ENCODE measurements at places on chromosomes 12 and 14.

- DNase-seq, result no peak
Measured at GRCh38 chr14:68955164-68955850, 23.8 kb downstream of the ACTN1 start.

DNA sequence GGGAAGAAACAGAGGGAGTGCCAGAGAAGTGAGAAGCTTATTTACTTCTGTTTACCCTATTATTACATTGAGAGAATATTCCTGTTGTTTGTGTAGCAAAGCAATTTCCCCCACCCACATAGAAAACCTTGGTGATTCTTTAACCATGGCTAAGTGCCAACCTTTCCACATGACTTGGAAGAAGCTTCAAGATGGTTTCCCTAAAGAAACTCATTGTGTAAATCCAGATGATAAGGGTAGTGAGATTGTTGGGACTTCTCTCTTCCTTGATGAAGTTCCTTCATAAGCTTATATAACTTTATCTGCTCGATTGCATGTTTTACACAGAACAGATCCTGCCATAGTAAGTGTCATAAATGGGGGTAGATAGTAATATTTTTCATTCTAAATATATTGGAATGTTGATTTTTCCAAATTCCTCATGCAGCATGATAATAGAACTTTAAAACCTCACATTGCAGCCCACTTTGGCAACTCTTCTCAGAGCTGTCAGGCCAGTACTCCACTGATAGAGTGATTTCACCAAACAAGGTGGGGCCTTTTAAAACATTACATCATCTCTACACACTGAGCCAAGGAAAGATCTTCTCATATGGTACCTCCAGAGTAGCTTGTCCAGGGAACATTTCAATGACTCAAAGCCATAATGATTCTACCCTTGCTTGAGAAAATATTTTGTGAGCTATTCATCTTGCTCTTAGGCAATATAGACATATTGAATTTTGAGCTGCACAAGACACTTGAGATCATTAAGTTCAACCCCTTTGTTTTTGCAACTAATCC, 47.8 kb upstream of the KIF21A start:
- DNase-seq, result peak; percentile 18

DNA sequence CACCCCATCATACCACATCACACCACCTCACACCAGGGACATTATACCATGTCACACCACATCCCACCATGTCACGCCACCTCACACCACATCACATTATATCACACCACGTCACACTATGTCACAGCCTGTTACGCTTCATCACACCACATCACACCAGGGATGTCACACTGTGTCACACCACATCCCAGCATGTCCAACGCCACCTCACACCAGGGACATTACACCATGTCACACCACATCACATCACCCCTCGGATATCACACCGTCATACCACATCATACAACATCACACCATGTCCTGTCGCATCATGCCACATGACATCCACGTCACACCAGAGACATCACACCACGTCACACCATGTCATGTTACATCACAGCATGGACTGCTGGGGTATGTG, 235.5 kb downstream of the TMEM121 start:
- DNase-seq, result no peak

GRCh38 chr12:132562489-132563021, 47.8 kb downstream of the LRCOL1 start:
- DNase-seq, result no peak

DNA sequence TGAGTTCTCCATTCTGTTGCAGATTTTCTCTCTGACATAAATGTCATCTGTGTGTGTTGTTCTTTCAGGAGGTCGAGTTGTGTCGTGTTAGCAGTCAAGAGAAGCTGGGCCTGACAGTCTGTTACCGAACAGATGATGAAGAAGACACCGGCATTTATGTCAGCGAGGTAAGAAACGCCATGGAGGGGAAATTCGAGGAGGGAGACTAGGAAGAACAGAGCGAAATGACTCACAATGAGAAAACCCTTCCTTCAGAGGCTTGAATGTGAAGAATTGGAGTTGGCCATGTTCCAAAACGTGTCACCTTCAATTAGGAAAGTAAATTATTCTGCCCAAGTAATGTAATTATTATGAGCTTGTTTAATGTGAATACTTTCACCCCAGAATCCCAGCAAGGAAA, 364.5 kb downstream of the PDZRN4 start:
- peak; percentile 36 for DNase-seq

GRCh38 chr12:53220694-53221202, 11.3 kb downstream of the RARG start:
- DNase-seq, result peak; percentile 96

DNA sequence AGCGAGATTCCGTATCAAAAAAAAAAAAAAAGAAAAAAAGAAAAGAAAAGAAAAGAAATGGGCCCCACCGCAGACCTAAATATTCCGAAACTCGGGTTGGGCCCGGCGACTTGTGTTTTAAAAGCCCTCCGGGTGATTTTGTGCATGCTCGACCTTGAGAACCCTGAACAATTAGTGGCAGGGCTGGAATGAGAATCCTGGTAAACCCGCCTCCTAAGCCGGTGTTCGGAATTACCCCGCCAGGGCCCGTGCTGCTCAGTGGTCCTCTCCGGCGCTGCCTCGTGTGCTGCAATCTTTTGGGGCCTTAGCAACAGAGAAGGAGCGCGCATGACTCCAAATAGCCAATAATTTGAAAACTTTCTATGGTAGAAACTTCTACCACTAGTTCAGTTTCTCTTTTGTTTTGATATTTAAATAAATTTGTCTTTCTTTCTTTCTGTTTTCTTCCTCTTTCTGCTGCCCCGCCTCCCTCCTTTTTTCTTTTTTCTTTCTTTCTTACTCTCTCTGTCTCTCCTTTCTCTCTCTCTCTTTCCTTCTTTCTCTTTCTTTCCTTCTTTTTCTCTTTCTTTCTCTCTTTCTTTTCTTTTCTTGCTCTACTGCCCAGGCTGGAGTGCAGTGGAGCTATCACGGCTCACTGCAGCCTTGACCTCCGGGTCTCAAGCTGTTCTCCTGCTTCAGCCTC, 1.5 kb upstream of the GALNT6 start:
- peak; percentile 57 for DNase-seq

GRCh38 chr12:52631676-52632459, 13.5 kb upstream of the KRT73 start:
- DNase-seq, result no peak

- no peak for DNase-seq
Measured at GRCh38 chr12:64824130-64824499, 332 bp upstream of the TBC1D30 start.

DNA sequence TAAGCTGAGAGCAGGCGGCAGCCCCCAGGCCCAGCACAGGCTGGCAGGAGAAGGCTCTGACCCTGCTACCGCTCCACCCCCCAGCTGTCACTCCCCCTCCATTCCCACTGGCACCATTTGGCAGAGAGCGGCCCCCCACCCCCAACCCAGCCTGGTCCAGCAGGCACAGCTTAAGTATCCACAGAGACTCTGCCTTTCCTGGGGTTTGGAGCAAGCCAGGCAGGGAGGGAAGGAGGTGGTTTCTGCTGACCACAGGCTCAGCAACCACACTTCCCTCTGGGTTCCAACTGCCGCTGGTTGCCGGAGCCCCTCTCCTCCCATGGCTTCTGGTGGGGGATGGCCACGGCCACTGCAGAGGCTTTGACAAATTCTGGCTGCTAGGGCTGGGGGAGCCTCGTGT, 30.5 kb upstream of the CCND2 start:
- DNase-seq, result no peak

DNA sequence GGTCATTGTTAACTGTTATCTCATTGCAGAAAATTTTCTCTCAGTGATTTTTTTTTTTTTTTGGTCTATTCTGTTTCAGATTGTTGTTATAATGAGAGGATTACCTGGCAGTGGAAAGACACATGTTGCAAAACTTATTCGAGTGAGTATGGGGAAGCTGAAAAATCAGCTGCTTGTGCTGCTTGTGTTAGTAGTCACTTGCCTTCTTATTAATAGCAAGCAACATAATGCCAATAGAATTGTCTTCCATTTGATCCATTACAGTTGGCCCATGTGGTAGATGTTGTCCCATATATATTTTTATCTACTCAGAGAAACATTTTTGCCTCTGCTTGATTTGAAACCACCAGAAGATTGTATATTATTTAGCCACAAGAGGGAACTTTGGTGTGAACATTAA, 53.0 kb downstream of the YLPM1 start:
- DNase-seq, result no peak

DNA sequence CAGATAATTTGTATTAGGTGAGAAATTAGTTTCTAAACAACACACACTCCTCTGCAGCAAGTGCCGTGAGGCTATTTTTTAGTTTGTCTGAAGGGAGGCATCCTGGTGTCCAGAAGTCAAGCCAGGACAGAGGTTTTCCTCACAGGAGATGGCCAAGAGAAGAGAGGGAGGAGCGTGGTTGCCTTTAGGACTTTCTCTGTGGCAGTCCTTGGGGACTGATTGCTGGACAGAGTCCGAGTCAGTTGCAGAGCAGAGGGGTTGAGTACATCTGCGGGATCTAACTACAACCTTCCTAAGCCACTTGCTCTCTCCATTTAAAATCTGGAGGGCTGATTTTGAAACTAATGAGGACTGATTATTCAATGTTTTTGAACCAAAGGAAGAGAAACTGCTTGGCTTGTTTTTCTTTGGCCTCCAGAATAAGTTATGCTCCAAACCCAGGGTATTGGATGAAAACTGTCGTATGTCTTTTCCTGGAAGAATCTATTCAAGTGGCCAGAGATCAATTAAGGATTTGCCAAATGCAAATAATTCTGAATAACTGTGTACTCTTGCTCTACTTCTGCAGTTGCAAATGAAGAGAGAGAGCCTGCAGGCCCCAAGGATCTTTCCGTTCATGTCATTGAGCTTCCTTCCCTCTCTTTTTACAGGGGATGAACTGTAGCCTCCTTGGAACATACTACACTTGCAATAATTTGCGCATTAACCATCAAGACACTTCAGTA, 1.2 kb downstream of the SLCO1C1 start:
- DNase-seq, result no peak

DNA sequence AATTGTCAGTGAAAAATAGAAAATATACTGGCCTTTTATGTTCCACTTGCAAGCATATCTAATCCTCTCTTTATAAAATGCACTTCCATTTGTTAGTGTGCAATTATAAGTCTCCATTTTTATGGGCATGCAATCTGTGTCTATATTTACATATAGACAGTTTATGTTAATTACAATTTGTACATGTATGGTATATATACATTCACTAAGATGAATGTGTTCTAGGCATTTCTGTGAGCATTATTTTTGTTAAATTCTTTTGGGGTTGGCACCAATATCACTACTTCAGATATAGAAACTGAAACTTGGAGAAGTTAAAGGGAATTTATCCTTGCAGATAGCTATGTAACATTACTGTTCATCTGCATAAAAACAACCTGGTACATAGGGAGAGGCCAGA, 470.8 kb upstream of the LMO3 start:
- no peak for DNase-seq

- no peak for DNase-seq
Measured at GRCh38 chr12:124456652-124457152, 110.7 kb downstream of the NCOR2 start.

GRCh38 chr14:36281309-36281708, 39.1 kb downstream of the MBIP start:
- no peak for DNase-seq

DNA sequence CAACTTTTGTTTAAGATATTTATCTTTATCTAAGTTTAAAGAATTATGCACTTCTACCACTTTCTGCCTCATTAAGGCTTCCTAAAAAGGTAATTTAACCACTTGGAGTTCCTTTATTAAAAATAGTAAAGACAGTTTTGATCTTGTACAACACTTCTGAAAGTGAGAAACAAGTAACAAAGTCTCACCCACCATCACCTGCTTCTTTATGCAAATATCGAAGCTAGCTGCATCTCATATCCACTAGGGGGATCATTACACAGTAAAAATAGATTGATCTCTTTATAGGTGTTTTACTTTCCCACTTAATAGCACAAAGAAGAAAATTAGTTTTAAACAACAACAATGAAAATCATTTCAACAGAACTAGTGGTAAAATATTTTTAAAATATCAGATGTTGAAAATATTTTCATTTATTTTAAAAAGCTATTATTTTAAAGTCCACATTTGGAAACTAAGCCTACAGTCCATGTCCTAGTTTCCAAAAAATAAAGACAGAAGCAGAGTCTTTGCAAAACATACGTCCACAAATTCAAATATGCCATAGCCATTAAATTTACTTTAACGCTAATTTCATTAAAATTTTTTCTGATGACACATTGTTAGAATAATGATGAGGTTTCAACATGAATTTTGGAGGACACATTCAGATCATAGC, 160.0 kb upstream of the SOX5 start:
- DNase-seq, result no peak

- DNase-seq, result no peak
Measured at GRCh38 chr14:23895480-23895879, 58.1 kb upstream of the DHRS4 start.

GRCh38 chr14:33376510-33376909, 437.8 kb downstream of the NPAS3 start:
- no peak for DNase-seq

- no peak for DNase-seq
Measured at GRCh38 chr14:90402016-90402415, 5.2 kb downstream of the CALM1 start.

DNA sequence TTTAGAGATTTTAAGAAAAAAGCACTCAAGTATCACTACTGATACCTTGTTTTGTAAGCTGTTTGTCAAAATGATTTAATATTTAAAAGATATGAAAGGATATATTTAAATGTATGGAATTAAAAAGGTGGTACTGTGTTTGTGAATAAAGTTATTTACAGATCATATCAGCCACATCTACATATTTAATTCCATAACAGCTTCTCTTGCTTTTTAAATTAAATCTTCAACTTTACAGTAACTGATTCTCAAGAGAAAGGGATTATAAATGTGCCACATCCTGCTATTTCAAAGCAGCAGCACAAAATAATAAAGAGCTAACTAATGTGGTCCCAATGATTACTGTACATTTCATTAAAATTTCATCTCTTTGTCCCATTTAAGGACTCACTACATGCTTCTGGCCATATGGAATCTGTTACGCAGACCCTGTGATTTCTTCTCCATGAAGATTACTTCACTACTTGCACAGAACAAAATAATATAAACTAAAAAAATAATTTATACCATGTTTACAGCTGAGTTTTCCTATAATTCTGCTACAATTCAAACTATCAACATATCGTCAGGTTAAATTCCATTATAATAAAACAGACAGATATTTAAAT, 117.8 kb downstream of the MED13L start:
- peak; percentile 32 for DNase-seq

DNA sequence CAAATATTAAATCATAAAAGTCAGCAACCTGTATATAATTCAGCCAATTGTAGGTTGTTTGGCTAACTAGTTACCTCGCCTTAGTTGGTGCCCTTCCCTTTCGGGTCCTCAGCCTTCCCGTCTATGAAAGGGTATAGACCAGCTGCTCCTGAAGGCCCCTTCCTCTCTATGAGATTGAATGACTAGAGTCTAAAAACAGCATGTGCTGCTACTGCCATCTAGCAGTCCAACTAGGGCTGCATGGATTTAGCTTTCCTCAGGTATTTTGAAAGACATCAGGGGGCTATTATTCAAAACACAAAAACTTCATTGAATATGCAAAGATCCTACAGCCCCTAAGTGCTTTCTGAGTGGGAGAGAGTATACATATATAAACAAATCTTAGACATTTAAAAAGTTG, 37.0 kb upstream of the TMEM263 start:
- DNase-seq, result no peak
